NCI-H1048 (cell line): ENCODE measurements at places on chromosomes 5 and 9.

DNA sequence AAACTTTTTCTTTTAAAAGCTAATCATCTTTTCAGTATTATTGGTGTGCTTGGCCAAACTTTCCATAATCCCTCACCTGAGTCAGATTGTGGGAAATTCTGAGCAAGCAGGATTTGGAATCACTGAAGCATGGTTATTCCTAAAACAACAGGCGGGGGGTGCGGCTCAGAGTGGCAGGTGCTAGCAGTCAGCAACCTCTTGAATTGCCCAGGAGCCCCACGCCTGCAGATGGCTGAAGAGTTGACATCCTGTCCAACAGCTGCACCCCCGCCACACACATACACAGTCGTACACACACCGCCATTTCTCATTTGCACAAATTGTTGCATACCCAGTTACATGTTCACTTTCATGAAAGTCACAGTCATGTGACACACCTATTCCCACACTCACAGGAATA lies 96.6 kb downstream of the LHX2 start:
- DNase-seq = no peak

DNA sequence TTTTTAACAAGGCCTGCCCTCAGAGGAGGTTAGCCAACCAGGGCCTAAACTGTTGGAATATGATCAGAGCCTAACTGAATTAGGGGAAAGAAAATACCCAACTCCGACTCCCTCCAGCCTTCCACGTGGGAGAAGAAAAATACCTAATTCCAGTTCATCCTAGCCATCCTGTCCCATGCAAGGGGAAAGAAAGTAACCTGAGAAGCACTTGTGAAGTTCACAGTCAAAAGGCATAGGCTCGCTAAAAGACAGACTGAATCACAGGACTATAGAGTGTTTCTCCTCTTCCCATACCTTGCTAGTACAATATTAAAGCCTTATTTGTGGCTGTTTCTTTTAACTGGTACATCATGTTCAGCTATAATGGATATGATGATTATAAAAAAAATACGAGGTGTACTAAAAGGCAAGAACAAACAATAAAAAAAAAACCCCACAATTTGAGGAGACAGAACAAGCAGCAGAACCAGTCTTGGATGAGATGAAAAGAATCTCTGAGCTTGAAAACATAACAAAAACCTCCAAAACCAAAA lies 18.0 kb upstream of the ATP10B start:
- DNase-seq = no peak

GRCh38 chr5:173479711-173480110 lies 136.7 kb downstream of the BOD1 start:
- DNase-seq = no peak

- no peak for DNase-seq
These were observed 34.0 kb downstream of the PUM3 start for GRCh38 chr9:2809692-2810419.

GRCh38 chr5:76190356-76190755 lies 107.2 kb downstream of the SV2C start:
- no peak for DNase-seq

GRCh38 chr9:90916147-90916734 lies 114.6 kb downstream of the SYK start:
- no peak for DNase-seq

DNA sequence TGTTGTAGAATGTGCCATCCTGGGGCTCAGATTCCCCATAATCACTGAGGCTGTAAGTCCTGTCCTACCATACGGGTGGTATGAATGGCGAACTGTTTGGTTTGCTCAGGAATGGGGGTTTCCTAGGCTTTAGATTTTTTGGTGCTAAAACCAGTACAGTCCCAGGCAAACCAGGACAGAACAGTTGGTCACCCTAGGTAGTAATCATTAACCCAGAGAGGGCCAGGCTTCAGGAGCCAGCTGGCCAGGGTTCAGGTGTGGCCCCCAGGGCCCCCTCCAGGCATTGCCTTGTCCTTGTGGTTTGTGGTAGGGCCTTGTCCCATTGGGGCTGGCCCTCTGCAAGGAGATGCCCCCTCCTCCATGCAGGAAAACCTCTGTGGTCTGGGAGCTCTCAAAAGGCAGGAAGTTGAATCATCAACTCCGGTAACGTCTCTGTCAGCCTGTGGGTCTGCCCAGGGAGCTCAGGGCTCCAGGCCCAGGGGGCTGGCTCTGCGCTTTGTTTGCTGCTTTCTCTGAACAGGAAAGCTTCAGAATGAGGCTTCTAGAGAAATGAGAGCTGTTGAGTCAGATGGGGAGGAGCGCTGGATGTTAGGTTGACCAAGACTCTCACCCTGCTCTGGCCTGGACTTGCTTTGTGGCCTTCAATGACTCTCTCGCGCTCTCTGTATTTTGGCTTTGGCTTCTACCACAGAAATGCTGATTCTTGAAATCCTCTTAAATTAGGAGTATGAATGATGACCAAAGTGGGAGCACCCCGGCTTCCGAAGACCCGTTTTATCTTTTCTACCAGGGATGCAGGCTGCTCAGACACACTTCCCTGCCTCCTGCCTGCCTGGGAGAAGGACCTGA lies 22.2 kb upstream of the JADE2 start:
- no peak for DNase-seq

GRCh38 chr5:151202381-151203139 lies 21.3 kb downstream of the CCDC69 start:
- DNase-seq = no peak

DNA sequence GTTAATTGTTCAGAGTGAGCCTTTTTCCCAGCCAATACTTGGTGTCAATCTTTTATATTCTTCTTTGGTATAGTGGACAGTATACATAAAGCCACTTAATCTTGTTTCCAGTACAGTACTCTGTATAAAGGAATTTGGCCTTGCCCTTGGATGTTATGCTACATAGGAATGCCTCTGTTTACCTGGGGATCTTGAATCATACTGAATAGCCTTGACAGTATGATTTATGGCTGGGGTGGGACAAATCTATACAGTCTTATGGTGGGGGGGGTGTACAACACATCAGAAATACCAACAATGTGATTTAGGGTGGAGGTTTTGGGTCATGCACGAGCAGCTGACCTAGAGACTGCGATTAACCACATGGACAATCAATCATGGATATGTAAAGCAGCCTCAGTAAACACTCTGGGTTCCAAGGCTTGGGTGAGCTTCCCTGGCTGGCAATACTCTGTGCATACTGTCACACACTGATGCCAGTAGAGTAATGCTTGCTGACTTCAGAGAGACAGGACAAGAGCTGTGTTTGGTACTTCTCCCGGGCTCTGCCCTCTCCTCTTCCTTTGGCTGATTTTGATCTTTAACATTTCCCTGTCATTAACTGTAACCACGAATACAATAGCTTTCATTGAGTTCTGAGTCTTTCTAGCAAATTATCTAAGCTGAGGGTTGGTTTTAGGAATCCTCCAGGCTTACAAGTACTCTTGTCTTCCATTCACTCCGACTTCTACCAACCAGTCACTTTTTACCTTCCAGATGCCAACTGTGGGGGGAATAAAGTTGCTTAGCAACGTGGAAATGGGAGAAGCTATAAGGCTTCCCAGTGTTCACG lies 84.6 kb downstream of the IARS1 start:
- no peak for DNase-seq

DNA sequence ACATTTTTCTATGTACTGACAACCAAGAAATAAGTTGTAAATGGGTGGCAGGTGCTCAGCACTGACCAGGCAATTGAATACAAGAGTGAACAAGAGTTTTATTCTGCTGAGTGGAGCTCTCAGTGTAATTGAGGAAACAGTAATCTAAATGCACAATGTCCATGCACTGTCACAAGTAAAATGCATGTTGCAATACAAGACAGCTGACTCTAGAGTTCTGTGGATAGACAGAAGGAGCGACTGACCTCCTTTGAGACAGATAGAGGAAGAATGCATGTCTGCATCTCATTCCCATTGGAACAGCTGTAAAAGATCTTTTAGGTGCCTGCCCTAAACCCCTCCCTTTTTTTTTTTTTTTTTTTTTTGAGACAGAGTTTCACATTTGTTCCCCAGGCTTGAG lies 299.0 kb downstream of the FBXL7 start:
- DNase-seq = no peak

GRCh38 chr5:35879649-35880048 lies 23.0 kb downstream of the IL7R start:
- DNase-seq = no peak

DNA sequence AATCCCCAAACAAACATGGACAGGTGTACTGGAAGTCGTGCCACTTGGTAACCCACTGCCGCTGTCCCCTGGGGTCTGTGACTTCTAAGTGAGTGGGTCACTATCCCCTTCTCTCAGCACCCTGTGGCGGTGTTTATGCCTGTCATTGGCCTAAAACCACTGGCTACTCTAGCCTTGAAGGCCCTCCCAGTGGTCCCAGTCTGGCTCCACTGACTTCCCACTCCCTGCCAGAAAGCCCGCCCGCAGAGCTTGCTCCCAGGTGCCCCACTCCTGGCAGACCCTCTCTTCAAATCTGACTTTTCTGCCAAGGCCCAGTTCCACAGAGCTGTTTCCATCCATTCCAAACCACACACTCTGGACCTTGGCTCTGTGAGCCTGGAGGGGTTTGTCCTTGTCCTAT lies 274.5 kb downstream of the HSPA4 start:
- DNase-seq = no peak

DNA sequence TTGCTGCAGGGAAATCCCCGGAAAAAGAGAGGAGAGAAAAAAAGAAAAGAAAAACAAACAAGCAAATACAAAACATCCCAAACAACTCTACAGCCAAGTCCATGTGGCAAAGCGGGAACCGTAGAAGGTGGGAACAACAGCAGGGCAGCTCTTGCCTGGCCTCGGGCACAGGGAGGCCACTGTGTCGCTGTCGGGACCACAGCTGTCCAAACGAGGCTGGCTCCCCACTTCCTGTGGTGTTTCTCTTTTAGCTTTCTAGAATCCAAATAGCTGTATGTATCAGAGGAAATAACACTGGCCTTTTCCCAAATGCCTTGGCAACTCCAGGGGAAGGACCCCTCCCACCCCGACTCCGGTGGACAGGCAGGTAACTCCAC lies 41.6 kb upstream of the EQTN start:
- DNase-seq = no peak

- no peak for DNase-seq
These were observed 104.7 kb upstream of the ISL1 start for GRCh38 chr5:51278539-51278938.

- DNase-seq = no peak
These were observed 36.8 kb downstream of the FGD3 start for GRCh38 chr9:92983984-92984589.

DNA sequence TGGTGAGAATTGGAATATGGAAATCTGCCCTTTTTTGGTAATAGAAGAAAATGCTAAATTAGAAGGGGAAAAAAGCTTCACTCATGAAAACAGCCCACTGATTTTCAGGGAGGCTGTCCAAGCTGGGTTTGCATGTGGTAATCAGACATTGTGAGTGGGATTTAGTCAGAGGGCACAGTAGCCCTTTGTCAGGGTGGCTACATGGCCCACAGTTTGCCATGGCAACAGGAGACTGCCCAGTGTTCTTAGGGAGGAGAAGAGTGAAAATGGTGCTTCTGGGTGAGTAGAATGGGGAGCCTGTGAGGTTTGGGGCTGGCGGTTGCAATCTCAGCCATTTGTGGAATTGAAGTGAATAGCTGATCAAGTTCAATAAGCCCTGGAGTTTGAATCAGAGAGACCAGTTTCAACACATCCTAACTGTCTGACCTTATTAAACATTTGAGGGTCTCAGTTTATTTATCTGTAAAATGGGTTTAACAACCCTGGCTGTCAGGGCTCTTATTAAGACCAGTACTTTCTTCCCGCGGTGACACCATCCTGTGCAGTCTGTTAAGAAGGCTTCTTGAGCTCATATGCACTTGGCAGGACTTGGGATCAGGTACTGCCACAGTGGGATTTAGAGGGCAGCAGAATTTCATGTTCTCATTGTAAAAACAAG lies 107.6 kb upstream of the TNC start:
- DNase-seq = no peak

DNA sequence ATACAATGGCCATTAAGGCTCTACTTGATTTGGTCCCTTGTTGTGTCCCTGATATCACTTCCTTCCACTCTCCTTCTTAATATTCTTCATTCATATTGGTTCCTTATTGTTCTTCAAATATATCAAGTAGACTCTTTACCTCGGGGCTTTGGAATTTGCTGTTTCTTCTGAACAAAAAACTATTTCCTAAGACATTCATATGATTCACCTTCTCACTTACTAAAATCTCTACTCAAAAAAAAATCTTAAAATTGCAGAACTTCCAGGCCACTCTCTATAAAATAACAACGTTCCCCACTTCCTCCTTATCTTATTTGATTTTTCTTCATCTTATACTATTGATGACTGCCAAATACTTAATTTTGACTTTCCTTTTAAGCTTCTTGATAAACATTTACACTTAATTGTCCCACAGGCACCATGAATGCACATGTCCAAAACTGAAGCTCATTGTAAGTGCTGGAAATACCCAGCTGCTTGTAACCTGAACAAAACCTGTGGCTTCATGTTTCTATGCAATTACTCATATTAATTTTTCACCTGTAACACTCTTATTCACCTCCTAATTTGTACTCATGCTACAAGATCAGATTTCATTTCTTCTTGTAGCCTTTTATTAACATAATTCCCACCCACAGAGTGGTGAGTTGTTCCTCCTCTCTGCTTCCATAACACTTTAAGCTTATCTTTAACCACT lies 58.4 kb upstream of the NUDT12 start:
- no peak for DNase-seq

- no peak for DNase-seq
These were observed 40.0 kb upstream of the DMRT1 start for GRCh38 chr9:801399-802071.

DNA sequence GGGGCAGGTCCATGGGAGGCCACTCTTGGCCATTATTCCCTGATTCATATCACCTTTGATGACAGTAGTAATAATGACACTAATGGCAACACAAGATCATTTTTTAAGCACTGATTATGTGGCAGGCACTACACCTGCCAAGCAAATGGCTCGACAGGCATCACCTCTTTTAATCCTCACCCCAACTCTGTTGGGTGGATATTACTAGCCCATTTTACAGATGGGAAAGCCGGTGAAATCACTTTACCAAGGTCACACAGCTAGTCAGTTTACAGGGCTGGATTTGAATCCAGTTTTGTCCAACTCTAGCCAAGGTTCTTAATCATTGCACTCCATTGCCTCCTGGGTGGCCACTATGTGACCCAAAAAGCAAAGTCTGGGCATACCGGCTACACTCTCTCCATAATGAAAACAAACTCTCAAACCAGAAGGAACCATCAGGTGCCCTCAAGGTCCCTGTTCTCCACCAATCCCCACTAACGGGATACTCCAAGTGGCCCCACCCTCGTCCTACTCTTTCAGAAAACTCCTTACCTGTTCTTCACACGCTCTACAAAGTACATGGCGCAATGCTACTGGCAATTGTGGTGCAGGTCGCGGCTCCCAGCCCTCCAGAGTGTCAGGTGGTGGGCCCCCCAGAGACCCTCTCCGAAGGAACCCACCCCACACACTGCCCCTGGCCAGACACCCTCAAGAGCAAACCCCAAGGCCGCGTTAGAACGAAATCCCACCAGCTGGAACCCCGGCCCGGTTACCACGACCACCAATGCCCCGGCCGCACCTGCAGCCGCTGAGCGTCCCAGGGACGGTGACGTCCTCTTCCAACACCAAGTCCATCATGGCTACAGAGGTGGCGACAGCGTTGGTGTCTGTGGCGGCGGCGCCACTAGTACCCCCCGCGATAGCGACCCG lies 572 bp downstream of the CDK5RAP2 start:
- no peak for DNase-seq

GRCh38 chr9:109716631-109717030 lies 63.4 kb upstream of the PALM2AKAP2 start:
- DNase-seq = no peak
